ENCODE measurements at places on chromosomes 1 and 21.

- no peak for DNase-seq
Observed at GRCh38 chr1:104056786-104057185, 307.1 kb downstream of the AMY1C start.

GRCh38 chr1:86645851-86646250, 58.5 kb upstream of the SH3GLB1 start:
- no peak for DNase-seq

GRCh38 chr1:193537266-193538002, 351.0 kb upstream of the B3GALT2 start:
- peak; percentile 45 for DNase-seq

DNA sequence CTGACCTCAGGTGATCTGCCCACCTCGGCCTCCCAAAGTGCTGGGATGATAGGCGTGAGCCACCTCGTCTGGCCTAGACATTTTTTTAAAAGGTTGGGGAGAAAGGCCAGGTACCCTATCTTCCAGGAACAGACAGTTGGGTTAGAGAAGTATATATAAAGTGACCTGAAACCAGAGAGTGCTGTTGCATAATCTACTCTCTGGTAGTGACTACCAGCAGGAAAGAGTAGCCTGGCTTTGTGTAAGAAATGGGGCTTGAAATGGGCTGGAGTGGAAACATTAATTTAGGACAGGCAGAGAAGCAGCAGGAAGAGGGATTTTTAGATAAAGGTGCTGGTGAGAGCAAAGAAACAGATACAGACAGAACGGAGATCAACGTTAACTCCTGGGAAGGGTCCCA, 125.8 kb upstream of the HOOK1 start:
- DNase-seq: no peak

GRCh38 chr1:109764561-109765482, 1.1 kb upstream of the EPS8L3 start:
- DNase-seq: no peak

DNA sequence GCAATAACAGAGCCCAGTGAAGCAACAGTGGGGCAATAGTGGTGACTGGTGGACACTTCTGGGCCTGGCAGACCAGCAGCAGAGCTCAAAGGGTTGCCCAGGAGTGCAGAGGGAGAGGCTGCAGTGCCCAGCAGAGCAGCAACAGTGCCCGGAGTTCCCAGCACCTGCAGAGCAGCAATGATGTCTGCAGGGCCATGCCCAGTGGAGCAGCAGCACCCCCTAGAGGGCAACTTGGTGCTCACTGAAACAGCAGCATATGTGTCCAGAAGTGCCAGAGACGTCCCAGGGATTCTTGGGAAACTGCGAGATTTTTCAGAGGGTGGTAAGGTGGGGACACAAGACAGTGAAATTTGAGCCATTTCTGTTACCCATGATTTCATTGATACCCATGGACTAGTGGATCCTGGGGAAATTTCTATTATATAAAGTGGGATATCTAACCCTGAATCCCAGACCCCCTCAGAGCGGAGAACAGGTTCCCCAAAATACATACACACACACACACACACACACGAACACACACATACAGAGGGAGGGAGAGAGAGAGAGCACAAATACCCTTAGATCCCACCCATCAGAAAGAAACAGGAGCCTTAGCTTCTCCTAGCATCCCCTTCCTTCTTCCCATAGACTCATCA, 156.9 kb upstream of the GJB5 start:
- peak; percentile 32 for DNase-seq

GRCh38 chr1:75733661-75734060, 9.2 kb downstream of the ACADM start:
- DNase-seq: no peak
